ENCODE measurements at places on chromosomes 5 and 9. TPM values are rescaled to one million over a fixed set of nuclear protein-coding genes. Genes with fewer than 3 reads are reported as not detected.

Gene IFNA10
- total RNA-seq = not detected

Gene SPATA31E1
- not detected for total RNA-seq

Gene PLCXD3
- total RNA-seq = not detected

DNA sequence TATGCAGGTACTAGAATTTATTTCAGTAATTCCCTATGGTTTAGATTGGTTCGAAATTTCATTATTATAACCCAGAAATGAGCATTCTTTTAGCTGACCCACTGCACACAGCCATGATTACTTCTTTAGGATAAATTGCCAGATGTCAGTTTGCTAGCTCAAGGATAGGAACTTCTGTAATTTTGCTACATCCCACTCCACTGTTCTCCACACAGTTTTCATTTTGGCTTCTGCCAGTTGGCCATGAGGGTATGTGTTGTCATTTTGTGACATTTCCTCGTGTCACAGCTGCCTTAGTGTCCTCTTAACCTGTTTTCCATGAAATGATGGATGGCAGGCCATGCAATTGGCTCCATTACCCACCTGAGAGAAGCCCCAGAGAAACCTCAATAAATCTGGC lies 16.2 kb upstream of the LCP2 start:
- DNase-seq = no peak

DNA sequence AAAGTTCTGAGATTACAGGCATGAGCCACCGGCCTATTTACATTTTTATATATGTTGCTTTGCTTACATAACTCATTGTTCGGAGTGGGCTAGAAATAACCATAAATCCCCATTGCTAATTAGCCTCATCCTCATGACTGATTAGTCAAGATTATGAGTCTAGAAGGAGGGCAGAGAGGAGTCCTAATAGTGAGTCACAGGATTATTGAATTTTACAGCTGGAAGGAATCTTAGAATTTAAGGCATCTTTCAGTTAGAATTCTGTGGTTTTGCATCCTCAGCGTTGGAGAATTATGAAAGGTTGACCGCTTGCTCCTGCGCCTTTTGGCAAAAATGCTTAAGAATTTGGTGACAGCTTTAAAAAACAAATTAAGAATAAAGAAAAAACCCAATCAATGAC lies 2.6 kb upstream of the PBX3 start:
- DNase-seq = no peak

- no peak for DNase-seq
Observed at GRCh38 chr5:75367401-75367800, 30.4 kb downstream of the HMGCR start.

Measured in T-cell (primary cell).